ENCODE measurements at places on chromosomes 12 and 14. TPM values are rescaled to one million over a fixed set of nuclear protein-coding genes. Genes with fewer than 3 reads are reported as not detected.

The NTN4 gene
- total RNA-seq, result 130 TPM

The PMEL gene
- 0.65 TPM for total RNA-seq

The DBX2 gene
- total RNA-seq, result not detected

The KSR2 gene
- under 0.01 TPM for total RNA-seq

The LMO3 gene
- 0.39 TPM for total RNA-seq

The PRH2 gene
- not detected for total RNA-seq

The CGRRF1 gene
- total RNA-seq, result 8.8 TPM

The PTPRO gene
- total RNA-seq, result 2.2 TPM

The TMEM132C gene
- total RNA-seq, result not detected

The GALNT6 gene
- 11.6 TPM for total RNA-seq

The KRT78 gene
- total RNA-seq, result not detected

The EIF2B1 gene
- total RNA-seq, result 32.7 TPM

The ZNF605 gene
- total RNA-seq, result 16.1 TPM

The EMP1 gene
- total RNA-seq, result 65.7 TPM

The RTN1 gene
- total RNA-seq, result 2.8 TPM

The MAP1LC3B2 gene
- total RNA-seq, result 0.52 TPM

The TSHR gene
- not detected for total RNA-seq

The DCAF5 gene
- 23.1 TPM for total RNA-seq

The DIO2 gene
- 18.7 TPM for total RNA-seq

The P2RX7 gene
- total RNA-seq, result 1.3 TPM

The OR4E2 gene
- not detected for total RNA-seq

The CD4 gene
- total RNA-seq, result 0.26 TPM

The PWP1 gene
- total RNA-seq, result 47.0 TPM

The SERPINA12 gene
- not detected for total RNA-seq

The FOXA1 gene
- total RNA-seq, result not detected

The PAX9 gene
- total RNA-seq, result 0.52 TPM

The TAS2R10 gene
- total RNA-seq, result 1.2 TPM

The CD69 gene
- not detected for total RNA-seq
